CD4-positive, alpha-beta T cell treated with Interleukin-2 at 100 ng/mL for 4 hours (primary cell): ENCODE measurements at places on chromosomes 16 and 17.
A peak's percentile ranks its signal among the peaks of the same experiment; 100 is the strongest.

DNA sequence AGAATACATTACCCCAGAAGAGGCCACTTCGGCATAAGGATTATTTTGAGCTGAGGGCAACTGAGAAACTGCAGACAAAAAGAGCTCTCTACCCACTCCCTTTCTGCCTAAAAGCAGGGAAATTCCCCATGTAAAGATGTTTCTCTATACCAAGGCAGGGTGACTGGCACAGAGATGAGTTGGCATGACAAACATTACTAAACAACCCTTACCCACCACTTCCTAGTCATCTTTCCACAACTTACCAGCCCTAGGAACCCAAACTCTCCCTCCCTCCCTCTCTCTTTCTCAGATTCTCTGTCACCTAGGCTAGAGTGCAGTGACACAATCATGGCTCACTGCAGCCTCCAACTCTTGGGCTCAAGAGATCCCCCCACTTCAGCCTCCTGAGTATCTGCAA, 68.6 kb downstream of the EMP2 start:
- no peak for DNase-seq

DNA sequence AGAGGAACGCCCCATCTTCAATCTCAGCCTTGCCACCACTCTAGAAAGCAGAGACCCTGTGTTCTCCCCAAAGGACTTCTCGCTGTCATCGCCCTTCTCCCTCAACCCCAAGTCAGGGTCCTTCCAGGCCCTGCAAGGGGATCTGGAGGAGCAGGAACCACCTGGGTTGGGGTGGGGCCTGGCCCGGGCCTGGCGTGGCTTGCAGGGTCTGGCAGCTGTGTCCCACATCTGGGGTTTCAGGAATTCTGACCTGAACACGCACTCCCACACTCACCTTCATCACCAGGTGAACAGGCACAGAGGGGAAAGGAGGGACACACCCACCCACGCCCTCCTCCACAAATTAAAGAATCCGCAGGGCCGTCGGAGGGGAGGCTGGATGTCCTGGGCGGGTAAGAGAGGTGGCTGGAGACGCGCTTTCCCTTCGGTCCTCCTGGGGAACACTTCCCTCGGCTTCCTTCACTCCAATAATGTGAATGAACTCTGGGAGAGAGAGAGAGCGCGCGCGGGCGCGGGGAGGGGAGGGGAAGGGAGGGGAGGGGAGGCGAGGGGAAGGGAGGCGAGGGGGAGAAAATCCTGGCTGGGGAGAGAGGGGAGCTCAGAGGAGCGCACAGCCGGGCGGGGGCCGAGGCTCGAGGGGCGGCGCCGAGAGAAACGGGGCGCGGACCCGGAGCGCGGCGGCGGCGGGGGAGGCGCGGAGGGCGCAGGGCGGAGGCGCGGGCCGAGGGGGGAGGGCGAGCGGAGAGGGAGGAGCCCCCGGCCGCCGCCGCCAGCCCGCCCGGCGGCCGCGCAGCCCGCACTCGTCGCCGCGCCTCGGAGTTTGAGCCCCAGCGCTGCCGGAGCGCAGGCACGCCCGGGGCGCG, at the start of gene CACNG4:
TSS of gene CACNG4 (plus strand) at position 799 of the 863 bp plus-strand sequence. CDS start 205 bp downstream, outside the sequence.
- DNase-seq: no peak

- no peak for DNase-seq
Observed at GRCh38 chr16:74275031-74275636, 21.5 kb upstream of the PSMD7 start.

GRCh38 chr16:82653550-82654511, 27.1 kb downstream of the CDH13 start:
- DNase-seq: peak; percentile 67
